ENCODE measurements at places on chromosomes 1 and 21.

DNA sequence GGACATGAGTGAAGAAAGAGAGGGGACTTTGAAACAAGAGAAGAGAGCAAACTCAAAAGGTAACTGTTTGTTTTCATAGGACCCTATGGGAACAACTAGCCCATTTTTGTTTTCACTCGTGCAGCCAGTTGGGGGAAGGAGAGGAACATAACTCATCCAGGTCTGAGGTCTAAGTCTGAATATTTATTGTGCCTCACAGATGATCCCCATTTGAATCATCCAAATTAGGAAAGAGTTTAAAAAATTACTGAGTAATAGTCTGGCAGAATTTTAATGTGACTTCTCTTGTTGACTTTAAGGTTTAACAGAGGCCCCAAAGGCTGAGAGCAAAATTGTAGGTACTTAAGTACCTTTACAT is 10.4 kb upstream of the TSPAN2 start:
- DNase-seq: no peak

DNA sequence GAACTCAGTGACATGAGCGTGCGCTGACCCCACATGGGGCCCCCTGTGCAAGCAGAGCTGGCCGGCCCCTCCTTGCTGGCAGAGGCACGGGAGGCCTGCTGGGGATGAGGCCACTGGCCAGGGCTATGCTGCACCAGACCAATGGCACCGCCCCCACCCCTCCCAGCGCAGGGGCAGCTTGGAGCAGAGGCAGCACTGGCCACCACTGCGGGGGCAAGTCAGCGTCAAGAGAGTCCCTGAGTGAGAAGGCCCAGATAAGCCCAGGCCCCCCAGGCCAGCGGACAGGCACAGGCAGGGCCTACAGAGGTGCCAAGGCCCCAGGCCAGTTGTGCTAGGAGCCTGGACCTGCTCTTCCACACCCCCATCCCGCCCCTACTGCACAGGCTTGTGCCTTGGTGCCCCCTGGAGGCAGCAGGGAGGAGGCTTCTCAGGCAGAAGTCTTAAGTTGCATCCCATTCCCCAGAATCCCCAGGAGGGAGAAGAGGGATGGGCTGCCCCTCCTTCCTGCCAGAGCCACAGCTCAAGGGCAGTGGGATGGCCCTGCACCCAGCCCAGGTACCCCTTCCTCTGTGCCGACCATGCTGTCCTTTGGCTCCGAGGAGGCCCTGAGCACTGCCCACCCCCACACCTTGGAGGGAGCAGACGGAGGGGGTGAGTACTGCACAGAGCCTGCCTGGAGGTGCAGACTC is 35.8 kb downstream of the EPHX1 start:
- peak; percentile 61 for DNase-seq

- no peak for DNase-seq
Observed at GRCh38 chr1:41546833-41547135, 62.3 kb upstream of the EDN2 start.

DNA sequence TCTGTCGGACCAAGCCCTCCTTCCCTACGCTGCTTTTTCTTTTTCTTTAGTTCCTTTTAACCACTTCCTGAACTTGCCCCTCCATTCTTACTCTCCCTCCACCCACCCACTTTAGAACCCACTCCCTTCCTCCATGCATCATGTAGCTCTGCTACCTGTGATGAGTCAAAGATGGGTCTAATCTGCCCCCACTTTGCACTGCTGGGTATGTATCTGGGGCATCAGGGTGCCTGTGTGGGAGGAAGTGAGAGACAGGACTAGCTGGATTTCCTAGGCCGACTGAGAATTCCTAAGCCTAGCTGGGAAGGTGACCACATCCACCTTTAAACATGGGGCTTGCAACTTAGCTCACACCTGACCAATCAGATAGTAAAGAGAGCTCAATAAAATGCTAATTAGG is 157.7 kb downstream of the SEC16B start:
- no peak for DNase-seq

DNA sequence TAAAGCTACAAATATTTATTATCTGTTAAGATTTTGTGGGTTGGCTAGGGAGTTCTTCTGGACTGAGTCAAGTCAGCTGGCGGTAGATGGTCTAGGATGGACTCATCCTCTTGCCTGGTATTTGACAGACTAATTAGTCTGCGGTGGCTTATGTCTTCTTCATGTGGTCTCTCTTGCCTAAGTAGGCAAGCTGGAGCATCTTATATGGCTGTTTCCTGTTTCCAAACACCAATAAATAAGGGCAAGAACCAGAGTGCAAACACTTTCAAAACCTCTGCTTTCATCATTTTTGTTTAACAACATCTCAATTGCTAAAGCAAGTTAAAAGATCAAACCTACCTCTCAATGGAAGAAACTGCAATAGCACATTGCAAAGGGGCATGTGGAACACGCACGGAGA is 484.8 kb downstream of the PTPRC start:
- no peak for DNase-seq

- no peak for DNase-seq
Observed at GRCh38 chr1:84581648-84582047, 7.4 kb upstream of the CTBS start.

GRCh38 chr1:181251001-181251712 is 162.7 kb downstream of the IER5 start:
- DNase-seq: peak; percentile 67

DNA sequence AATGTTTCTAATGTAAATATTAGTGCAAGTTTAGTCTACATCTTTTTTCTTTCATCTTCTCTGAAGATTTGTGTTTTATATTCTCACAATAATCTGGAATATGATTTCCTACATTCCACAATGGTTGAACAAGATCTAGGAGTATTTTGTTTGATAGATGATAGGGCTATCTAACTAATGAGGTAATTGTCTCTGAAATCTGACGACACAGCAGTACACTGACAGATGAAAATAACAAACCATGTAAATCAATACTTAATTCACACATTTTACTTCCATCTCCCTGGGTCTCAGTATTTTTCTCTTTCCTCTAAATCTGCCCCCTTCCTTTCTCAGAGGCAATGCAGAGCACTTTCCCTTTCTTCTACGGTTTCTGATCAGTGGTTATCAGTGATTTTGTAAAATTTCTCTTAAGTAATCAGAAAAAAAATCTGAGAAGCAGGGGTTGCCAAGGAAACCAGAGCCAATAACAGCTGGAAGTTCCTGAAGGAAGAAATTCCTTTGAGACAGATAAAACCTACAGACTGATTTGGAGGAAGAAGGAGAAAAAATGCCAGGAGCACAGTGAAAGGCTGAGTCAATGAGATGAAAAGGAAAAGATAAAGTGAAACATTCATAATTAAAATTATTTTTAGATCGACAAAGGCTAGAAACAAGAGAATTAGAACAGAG is 7.3 kb upstream of the ANKRD13C start:
- DNase-seq: no peak

DNA sequence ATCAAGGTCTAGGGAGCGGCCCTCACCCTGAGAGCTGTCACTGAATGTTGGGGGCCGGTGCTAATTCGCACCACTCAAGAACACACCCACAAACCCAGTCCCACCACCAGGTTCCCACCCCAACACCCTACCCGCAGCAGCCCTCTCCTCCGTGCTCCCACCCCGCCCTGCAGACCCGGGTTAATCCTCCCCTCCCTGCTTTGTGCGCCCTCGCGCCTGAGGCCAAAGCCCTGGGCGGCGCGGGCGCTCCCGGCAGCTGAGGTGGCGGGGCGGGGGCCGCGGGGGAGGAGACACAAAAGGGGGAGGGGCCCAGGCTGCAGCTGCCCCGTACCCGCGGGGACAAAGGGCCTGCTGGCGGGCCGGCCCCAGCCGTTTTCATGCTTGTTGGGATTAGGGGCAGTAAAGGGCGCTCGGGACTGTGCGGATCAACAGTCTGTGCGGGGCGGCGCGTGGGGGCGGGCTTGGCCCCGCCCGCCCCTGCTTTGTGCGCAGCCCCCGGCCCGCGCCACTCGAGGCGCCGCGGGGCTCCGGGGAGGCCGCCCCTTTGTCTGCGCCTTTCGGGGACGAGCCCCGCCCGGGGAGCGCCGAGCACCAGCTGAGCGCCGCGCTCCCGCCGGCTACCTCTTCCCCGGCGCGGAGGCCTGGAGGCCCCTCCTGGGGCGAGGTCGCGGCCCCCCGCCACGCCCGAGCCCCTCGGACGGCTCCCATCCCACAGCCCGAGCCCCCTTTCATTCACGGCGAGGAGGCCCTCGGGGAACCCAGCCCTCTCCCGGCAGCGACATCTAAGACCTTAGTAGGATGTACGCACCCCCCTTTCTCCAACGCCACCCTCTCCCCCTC is 10.9 kb downstream of the C1orf216 start:
- DNase-seq: no peak

GRCh38 chr1:173903827-173904531 is 13.1 kb downstream of the SERPINC1 start:
- DNase-seq: no peak

DNA sequence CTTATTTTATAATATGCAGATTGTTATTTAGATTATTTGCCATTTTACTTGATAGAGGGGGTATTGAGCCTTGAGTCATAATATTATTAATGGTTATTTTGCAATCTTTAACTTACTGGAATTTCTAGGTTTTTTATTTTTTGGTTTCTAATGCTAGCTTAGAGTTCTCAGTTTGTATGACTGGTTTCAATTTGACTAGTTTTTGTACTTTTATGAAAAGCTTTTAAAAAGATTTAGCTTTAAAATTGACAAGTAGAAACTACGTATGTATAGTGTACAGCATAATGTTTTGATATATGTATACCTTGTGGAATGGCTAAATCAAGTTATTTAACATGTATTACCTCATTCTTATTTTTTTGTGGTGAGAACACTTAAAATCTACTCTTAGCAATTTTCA is 41.5 kb downstream of the CEP350 start:
- DNase-seq: no peak

- DNase-seq: no peak
Observed at GRCh38 chr1:109239409-109240068, 9.8 kb upstream of the CELSR2 start.

DNA sequence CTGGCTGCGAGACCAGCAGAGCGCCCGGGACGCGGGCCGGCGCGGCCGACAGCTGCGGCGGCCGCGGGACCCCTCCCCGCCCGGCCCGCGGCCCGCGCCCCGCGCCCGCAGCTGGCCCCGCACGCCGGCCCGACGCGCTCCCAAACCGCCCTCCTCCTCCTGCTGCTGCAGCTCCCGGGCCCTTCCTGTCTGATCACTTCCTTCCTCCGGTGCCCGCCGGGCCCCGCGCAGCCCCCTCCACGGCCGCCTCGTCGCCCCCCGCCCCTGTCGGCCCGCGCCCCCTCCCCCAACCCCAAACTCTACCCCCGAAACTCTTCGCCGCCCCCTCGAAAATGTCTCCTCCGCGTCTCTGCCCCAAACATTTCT is 594 bp downstream of the LUZP1 start:
- no peak for DNase-seq

DNA sequence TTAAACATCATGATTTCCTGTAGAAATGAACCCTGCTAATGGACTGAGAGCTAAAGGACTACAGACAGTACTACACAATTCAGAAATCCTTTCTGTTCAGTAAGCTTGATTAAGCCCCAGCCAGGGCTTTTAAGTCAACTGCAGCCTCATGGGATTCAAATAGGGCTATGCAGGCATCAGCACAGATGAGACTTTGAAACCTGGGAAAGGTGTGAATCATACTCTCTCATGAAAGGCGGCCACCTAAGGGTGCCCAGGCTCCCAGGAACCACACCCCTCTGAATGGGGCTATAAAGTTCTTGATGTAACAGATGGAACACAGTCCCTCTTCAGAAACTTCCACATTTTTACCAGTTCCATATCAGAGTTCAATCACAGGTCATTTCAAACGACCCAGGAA is 7.6 kb downstream of the SIPA1L2 start:
- peak; percentile 85 for DNase-seq

DNA sequence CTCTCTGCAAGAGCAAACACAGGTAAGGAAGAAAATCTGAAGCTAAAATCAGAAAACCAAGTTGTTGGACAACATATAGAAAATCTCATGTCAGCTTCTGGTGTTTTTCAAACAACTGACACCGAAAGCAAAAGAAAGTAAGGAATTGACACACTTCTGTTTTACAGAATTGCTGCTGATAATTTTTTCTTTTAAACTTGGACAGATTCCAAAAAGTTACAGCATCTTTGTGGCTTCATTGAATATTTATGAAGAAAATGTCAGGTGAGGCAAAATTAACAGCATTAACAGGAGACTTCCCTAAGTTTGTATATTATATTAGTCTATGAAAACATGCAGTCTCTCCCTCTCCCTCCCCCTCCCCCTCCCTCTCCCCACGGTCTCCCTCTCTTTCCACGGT is 14.9 kb upstream of the CTSS start:
- no peak for DNase-seq

DNA sequence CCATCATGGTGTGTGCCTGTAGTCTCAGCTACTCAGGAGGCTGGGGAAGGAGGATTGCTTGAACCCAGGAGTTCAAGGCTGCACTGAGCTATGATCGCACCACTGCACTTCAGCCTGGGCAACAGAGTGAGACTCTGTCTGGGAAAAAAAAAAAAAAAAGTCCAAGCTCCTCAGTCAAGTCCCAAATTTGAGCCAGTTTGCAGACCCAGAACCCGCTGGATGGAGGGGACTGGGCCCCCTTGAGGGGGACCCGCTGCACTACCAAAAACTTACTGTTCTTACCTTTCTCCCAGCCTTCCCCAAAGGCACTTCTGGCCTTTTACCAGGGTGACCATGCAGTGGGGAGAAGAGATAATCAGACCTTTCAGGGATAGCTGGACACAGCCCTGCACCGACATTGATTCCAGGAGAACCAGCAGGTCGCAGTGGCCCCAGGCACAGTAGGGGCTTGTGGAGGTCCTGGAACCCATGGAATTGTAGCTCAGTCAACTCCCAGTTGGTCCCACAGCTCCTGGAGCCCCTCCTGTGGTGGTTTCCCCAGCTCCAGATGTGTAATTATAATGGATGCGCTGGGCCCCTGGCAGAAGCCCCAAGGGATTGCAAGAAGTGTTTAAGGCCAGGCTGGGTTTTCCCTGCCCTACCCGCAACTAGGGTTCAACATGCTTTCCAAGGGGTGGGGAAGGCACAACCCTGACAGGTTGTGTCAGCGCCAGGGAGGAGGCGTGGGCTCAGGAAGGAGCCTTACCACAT is 4.1 kb upstream of the WNT9A start:
- DNase-seq: no peak

GRCh38 chr1:64685217-64685616 is 59.7 kb upstream of the RAVER2 start:
- DNase-seq: no peak

DNA sequence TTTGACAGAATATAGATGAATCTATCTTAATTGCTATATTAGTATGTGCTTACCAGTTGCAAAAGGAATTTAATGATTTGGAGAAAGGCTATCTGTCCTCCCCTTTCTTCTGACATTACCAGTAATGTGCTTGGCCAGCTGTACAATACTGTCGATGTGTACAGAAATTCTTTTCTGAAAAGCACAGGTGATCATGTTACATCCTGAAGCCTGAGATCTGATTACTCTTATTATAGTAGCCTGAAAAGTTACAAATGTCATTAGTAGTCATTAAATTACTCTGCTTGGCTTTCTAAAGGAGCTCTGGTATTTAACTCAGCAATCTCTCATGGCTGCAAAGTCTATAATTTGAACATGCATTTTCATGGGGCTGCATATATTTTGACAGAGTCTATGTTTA is 209.8 kb downstream of the PTPRC start:
- DNase-seq: no peak

GRCh38 chr1:228472655-228473054 is 14.5 kb upstream of the RNF187 start:
- DNase-seq: no peak

- DNase-seq: no peak
Observed at GRCh38 chr1:112983537-112984131, 27.6 kb upstream of the SLC16A1 start.
